Cardiac septum (tissue), 1 donor: ENCODE measurements at places on chromosomes 3 and 15. TPM values are rescaled to one million over a fixed set of nuclear protein-coding genes. Genes with fewer than 3 reads are reported as not detected.

GRCh38 chr3:195540027-195540426 lies 3.1 kb downstream of the PPP1R2 start:
- no peak for DNase-seq

- DNase-seq, result no peak
Observed at GRCh38 chr3:56302417-56302816, 165.8 kb downstream of the ERC2 start.

SUCNR1 gene
- 0.22 TPM for total RNA-seq

CTXND1 gene
- 5.6 TPM for total RNA-seq
